ENCODE measurements at places on chromosomes 5 and 9.

GRCh38 chr9:112925058-112925641 is 34.5 kb upstream of the SLC46A2 start:
- peak; percentile 44 for DNase-seq

GRCh38 chr5:14505310-14506139 is 76.1 kb upstream of the OTULINL start:
- DNase-seq, result no peak

- DNase-seq, result no peak
Measured at GRCh38 chr5:35316611-35317274, 86.5 kb upstream of the PRLR start.

GRCh38 chr5:66358741-66359140 is 214.6 kb downstream of the SREK1 start:
- DNase-seq, result no peak

GRCh38 chr5:60846298-60846697 is 2.2 kb upstream of the ELOVL7 start:
- DNase-seq, result no peak

DNA sequence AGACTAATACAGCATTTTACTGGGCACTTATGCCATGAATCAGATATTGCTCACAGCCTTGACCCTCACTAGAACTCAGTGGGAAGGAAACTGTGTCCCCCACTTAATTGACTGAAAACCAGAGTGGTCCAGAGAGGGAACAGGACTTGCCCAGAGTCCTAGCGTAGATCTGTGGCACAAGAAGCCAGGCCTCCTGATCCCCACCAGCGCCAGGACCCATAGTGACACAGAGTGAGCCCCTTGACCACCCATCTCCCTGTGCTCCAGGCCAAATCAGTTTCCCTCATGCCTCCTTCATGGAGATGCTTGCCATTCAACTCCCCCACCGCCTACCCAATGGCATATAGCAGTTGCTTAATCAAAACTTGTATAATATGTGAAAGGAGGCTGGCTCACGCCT is 8.3 kb downstream of the KIF12 start:
- DNase-seq, result no peak

DNA sequence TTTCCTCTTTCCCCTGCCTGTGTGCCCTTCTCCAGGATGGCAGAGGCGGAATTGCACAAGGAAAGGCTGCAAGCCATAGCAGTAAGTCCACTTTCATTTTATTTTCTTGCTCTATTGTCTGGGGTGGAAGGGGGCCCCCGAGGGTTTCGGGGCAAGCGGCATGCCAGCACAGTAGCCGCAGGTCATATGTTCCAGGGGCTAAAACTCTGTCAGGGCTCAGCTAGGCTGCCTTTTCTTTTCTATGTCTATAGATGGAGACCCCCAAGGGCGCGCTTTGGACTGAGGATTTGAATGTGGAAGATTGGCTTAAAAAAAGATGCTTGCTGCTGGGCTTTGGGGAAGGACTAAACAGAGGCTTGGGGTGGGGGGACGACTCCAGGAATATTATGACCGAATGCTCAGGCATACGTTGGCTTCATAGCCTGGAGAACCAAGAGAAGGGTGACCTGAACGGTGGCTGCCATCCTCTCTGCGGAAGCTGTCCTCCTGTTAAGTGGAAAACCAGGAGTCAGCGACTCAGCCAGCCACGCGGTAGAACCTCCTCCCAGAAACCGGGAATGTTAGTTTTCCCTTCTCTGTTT is 545 bp downstream of the PALM2AKAP2 start:
- DNase-seq, result peak; percentile 43

GRCh38 chr9:77677957-77678535 is 29.9 kb upstream of the GNA14 start:
- no peak for DNase-seq

GRCh38 chr5:127705120-127705892 is 2.1 kb downstream of the CCDC192 start:
- peak; percentile 60 for DNase-seq

DNA sequence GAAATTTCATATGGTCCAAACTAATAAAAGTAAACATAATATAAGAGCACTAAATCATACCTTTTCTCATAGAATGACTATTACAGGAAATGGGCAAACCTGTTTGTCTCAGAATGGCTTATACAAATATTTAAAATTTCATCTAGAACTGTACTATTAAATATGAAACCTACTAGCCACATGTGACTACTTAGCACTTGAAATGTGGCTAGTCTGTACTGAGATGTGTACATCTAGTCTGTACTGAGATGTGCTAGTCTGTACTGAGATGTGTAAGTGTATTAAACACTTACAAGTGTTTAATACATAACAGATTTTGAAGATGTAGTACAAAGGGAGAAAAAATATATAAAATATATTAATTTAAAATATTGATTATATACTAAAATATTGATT is 22.4 kb downstream of the ABITRAM start:
- no peak for DNase-seq

GRCh38 chr5:163563112-163563511 is 57.7 kb downstream of the MAT2B start:
- DNase-seq, result no peak

- no peak for DNase-seq
Measured at GRCh38 chr5:103919506-103919905, 356.9 kb upstream of the NUDT12 start.

DNA sequence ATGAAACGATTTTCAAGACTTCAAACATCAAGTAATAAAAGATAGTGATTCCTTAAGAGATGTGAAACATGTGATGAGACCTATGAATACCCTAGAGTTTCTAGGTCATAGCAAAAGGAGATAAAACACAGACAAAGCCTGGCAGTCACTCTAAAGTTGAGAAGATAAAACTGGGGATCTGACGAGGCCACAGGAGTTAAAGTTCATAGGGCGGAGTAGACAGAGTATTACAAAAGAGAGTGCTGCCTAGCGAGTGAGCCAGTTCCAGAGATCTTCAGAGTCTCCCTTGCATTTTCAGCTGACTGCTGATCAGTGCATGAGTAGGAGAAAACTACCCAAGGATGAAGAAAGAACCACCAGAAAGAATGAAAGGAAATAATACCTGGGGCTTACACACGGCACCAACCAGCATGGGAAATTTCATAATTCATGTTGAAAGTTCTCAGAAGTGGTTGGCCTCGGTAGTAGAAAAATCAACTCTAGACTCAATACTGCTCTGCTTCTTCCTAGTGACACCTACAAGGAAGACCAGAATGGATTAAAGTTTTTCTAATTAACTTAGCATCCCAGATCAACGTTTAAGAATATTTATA is 30.4 kb downstream of the FBXO4 start:
- DNase-seq, result no peak

GRCh38 chr5:40429258-40430100 is 250.2 kb upstream of the PTGER4 start:
- DNase-seq, result peak; percentile 42

- DNase-seq, result no peak
Measured at GRCh38 chr5:72584466-72584865, 77.3 kb upstream of the ZNF366 start.

GRCh38 chr5:170186156-170186555 is 46.6 kb upstream of the C5orf58 start:
- DNase-seq, result no peak

DNA sequence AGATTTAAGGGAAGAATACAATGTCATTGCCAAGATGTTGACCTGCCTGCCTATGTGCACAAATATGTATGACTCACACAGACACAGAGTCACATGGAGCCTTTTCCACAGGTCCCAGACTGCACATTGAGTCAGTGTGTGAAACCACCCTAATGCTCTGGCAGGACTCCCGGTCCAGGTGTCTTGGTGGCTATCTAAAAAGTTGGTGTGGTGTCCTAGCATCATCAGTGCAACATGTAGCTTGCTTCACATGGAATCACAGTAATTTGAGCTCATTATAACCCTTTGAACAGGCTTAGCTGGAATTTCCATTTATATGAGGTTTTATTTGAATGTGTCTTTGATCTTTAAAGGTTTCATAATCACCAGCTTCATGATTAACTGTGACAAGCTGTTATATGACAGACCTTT is 10.7 kb downstream of the IFNA5 start:
- peak; percentile 79 for DNase-seq

GRCh38 chr5:143812085-143812705 is at the start of gene HMHB1:
Gene HMHB1, plus strand, starts transcription at chr5:143812161.
- DNase-seq, result no peak

- no peak for DNase-seq
Measured at GRCh38 chr9:88535226-88536022, 446 bp downstream of the NXNL2 start.

DNA sequence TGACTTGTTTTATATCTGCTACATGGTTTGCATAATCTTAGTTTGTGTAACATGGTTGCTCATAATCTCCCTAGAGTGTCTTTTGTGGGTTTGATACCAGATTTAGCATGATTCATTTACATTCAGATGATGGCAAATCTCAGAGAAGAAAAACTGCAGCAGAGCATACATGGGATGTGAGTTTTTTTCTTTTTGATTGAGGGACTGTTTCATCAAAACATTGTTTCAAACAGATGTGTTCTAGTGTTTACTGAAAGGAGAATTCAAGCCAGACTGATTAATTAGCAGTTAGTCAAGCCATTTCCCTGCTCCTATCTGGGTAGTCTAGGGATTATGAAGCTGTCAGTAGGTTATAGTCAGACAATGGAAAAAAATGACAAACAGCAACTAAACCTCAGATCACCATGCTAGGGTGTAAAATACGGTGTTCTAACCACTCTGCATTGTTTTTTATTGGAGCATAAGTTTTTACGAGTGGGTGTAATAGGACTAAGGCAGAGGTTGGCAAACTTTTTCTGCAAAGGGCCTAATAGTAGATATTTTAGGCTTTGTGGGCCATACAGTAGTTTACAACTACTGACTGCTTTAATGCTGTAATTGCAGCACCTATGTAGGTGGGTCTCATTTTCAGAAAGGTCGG is 10.5 kb upstream of the GDNF start:
- no peak for DNase-seq

- no peak for DNase-seq
Measured at GRCh38 chr9:118401546-118401945, 697.3 kb downstream of the TLR4 start.

GRCh38 chr5:10975945-10976344 is 214.9 kb upstream of the DAP start:
- peak; percentile 28 for DNase-seq

GRCh38 chr5:83608122-83608521 is 112.5 kb downstream of the HAPLN1 start:
- DNase-seq, result peak; percentile 55

- no peak for DNase-seq
Measured at GRCh38 chr5:150529555-150529954, 21.6 kb downstream of the NDST1 start.

- peak; percentile 35 for DNase-seq
Measured at GRCh38 chr9:33381231-33381791, 21.1 kb downstream of the AQP7 start.

DNA sequence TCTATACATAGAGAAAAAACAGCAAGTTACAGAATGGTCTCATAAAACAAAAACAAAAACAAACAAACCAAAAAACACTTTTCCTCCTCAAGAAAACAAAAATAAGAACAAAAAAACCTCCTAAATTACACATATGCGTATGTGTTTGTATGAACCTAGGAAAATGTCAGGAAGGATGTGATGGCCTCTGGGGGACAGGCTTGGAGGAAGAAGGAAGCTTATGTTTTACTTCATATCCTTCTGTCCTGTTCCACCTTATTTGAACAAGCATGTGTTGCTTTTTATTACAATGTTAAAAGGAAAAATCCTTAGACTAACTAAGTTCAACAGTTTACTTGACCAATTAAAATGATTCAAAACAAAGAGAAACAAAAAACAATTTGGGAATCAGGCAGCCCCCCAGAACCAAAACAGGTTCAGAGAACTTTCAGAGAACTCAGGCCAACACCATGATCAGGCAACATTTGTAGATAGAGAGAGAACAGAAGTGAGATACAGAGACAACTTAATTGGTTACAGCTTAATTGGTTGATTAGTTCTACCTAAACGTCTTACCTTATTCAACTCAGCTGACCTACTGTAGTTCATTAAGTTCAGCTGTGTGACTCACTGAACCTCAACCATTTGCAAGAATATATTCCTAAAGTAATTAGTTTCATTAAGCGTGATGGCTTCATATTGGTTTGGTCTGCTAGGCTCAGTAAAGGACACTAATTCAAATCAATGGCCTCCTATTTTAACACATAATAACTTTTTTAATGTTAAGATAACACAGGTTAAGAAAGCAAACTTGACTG is 10.1 kb downstream of the SPAAR start:
- DNase-seq, result no peak

GRCh38 chr9:94445863-94446262 is 109.0 kb upstream of the PCAT7 start:
- no peak for DNase-seq

GRCh38 chr9:87120610-87121009 is 173.3 kb upstream of the GAS1 start:
- DNase-seq, result no peak

DNA sequence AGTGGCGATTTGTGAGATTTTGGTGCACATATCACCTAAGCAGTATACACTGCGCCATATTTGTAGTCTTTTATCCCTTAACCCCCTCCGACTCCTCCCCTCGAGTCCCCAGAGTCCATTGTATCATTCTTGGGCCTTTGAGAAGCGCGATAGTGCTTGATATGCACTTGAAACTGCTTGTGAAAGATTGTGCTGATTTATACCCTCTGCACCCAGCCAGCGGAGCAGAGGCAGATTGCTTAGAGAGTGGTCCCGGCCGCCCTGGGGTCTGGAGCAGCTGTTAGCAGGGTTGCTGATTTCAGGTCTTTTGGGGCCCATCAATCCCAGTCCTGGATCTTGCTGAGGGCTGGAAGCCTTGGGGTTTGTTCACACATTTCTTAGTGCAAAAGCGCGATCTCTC is 13.0 kb upstream of the FAM240B start:
- DNase-seq, result no peak

- no peak for DNase-seq
Measured at GRCh38 chr9:5559659-5560058, 49.3 kb downstream of the PDCD1LG2 start.

- DNase-seq, result no peak
Measured at GRCh38 chr5:38768412-38769211, 77.2 kb upstream of the OSMR start.

DNA sequence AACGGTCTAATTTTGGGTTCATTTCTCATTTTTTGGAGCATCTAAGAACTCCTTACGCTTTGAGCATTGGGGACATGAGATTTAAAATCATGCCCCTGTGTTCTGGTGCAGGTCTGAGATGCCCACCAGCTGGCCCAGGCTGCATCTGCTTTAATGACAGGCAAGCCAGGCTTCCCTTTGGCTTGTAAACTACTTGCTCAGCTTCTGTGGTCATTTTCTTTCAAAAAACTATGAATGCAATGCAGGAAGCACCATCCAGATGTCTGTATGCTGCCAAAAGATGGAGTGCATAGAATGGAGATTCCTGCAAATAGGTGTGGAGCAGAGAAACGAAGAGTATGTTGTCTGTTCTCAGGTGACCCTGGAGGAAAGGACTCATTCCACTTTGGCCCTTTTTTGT is 399.9 kb upstream of the ADAMTSL1 start:
- peak; percentile 17 for DNase-seq

DNA sequence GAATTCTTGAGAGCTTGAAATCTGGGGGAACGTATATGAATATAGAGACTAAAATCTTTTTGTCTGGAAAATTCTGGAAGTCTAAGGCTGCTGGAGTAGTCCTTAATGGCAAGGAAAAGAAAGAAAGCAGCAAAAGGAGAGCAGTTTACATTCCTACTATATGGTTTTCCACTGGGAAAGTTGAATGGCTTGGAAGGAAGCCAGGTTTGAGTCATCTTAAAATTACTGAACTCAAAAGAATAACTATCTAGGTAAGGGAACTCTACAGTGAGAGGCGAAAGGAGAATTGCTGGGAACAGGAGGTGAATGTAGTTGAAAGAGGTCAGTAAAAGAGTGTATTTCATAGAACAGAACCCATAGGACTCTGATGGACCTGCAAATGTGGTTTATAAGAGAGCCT is 258.1 kb upstream of the EDIL3 start:
- peak; percentile 53 for DNase-seq

GRCh38 chr5:139651853-139652787 is 4.0 kb downstream of the CXXC5 start:
- DNase-seq, result peak; percentile 90
